ENCODE measurements at places on chromosomes 5 and 9. TPM values are rescaled to one million over a fixed set of nuclear protein-coding genes. Genes with fewer than 3 reads are reported as not detected.

DNA sequence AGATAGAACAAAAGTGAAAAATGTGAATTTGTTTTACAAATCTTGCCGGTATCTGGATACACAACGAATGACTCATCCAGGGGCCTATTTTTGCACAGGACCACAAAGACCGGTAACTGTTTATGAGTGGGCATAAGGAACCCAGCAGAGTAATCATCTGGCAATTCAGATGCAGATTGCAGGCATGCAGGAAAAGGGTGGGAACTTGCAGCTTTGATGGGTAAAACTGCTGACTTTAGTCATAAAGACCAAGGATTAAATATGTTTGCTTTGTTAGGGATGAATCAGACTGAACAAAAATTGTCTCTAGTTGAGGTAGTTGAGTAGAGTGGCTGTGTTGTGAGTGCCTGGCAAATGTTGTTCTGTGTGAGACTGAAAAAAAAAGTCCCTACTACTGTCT lies 309.6 kb upstream of the CCNH start:
- no peak for DNase-seq

GRCh38 chr9:73844135-73844534 lies 653.0 kb upstream of the RORB start:
- DNase-seq: no peak

DNA sequence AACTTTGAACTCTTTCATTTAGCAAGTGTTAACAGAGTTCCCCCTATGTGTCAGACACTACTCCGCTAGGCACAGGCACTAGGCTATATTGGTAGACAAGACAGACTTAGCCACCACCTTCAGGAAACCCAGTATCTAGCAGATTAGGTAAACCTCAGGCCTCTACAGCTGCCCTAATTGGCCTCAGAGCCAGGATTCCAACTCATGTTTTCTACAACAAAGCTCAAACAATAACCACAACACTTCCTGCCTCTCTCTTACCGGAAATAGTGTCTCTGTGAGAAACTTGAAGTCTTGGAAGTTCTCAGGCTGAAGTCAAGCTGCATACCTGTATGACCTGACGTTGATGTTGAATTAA lies 116.6 kb upstream of the SLC44A1 start:
- DNase-seq: no peak

The LHX2 gene
- total RNA-seq: 2.6 TPM

The OR13C2 gene
- total RNA-seq: not detected

Measured in Caco-2 (cell line).